Adipocyte (in vitro differentiated cells): ENCODE measurements at places on chromosomes 3 and 15.

- DNase-seq: peak; percentile 25
Observed at GRCh38 chr3:168250415-168250861, 154.7 kb upstream of the GOLIM4 start.

- no peak for DNase-seq
Observed at GRCh38 chr3:49028298-49028672, 913 bp downstream of the IMPDH2 start.

GRCh38 chr3:128254967-128255366 is 101.7 kb downstream of the EEFSEC start:
- DNase-seq: no peak

GRCh38 chr15:45776772-45777171 is 141.9 kb downstream of the SQOR start:
- DNase-seq: no peak

DNA sequence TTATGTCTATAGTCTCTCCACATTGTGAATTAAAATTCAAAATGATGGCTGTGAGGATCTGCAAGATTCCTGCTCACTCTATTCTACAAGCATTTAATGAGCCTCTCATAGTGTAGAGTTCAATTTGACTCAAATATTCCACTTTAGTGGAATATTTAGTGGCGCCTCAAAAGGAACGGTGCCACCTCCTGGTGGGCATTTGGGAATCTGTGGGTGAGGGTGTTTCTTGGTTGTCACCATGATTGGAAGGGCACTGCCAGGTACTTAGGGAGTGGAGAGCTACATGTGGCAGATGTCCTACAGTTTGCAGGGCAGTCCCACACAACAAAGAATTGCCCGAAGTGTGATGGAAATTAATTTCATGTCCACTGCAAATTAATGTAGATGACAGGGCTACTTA is 21.5 kb upstream of the KCNMB3 start:
- DNase-seq: peak; percentile 43

DNA sequence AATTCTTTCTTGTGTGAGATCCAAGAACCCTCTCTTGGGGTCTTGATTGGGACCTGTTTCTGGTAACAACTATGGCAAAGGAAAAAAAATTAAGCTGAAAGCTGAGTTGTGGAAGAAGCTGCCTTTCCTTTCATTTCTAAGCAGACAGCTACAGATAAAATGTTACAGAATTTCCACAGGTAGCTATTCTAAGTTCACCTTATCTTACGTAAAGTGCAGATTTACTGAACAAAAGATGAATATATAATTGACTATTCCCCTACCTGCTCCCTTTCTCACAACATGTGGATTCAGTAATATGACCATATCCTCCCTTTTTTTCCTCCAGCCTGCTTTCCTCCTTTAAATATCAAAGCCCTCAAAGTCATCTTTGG is 36.6 kb downstream of the CLEC3B start:
- no peak for DNase-seq

DNA sequence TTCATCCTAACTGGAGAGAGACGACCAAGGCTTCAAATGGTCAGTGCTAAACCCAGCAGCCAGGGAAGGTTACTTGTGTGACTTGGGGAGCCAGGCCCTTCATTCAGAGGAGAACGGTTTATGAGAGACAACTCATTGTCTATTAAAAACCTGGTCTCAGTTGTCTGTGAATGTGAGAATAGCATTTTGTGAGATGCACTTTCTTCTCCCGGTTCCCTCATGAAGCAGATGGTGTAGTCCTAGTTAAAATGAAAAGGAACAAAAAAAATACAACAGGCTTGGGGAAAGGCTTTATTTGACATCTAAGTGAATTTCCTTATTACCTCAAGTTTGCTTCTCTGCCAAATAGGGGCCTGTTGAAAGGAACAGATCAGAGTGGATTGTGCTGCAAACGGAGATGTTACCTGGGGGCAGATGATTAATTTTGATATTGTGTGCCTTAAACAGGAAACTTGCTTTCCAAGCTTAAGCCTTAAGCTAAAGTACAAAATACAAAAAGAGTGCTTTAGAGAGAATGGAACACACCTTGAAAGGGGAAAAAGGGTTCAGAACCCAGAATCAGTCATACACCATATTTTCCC is 202.7 kb upstream of the BHLHE40 start:
- no peak for DNase-seq

- peak; percentile 9 for DNase-seq
Observed at GRCh38 chr3:126113733-126114442, 30.0 kb upstream of the SLC41A3 start.

GRCh38 chr3:16177962-16178627 is 3.6 kb downstream of the GALNT15 start:
- peak; percentile 89 for DNase-seq

DNA sequence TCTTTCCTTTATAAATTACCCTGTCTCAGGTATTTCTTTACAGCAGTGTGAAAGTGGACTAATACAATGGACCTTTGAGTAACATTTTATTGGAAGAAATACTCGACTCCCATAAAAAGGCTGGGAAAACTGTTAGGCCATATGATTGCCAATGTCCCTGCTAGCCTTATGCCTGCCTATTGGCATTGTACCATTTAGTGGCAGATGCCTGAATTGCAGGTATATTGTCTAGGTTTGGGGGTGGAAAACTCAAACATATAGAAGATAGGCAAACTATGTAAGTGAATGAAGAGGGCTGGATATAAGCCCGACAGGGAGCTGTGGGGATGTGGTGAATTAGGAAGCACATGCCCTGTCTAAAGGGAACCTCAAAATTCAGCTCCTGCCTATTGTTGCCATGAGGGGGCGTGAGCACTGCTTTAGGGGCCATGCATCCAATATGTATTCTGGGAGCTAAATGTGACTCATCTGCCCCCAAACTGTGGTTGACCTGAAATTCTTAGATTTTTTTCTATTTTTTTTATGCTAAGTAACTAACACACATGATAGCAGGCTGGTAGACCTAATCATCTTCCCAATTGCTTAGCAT is 65.2 kb upstream of the TRA2B start:
- no peak for DNase-seq

- DNase-seq: no peak
Observed at GRCh38 chr3:58534592-58535494, 2.1 kb downstream of the ACOX2 start.

- no peak for DNase-seq
Observed at GRCh38 chr3:191721990-191722389, 261.0 kb downstream of the PYDC2 start.

GRCh38 chr3:27641888-27642601 is 80.1 kb downstream of the EOMES start:
- no peak for DNase-seq

- no peak for DNase-seq
Observed at GRCh38 chr15:31162721-31163510, 61.4 kb upstream of the TRPM1 start.

- DNase-seq: no peak
Observed at GRCh38 chr3:61645148-61645547, 83.8 kb downstream of the PTPRG start.

DNA sequence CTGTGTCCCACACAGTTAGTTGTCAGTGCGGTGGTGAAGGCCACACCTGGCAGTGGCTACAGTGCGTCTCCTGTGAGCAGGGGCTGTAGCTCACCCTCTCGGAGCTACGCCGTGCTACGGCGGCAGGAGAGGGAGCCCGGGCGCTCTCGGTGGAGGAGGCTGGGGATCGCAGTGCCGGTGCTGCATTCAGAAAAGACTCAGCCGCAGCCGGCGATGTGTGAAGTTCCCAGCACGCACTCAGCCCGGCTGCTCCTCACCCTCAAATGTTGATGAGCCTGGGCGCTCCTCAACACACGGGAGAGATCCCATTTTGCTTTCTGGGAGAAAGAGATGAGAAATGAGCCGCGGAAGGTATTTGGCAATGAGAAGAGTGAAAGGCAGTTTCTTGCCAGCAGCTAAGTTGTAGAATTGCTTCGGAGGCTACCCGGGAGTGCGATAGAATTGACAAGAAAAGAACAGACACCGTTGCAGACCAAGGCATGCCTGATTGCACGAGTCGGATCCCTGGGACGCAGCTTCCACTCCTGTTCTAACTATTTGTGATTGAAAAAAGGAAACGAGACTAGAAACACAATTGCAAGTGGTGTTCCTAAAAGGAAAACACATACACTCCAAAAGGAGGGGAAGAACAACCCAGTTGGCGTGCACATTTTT is at the start of gene UNC13C:
Gene UNC13C, plus strand, starts transcription at position 189 of the 654 bp plus-strand sequence. CDS start 34,463 bp downstream, outside the sequence.
- DNase-seq: peak; percentile 0

GRCh38 chr3:27590437-27591298 is 106.5 kb upstream of the SLC4A7 start:
- peak; percentile 60 for DNase-seq

DNA sequence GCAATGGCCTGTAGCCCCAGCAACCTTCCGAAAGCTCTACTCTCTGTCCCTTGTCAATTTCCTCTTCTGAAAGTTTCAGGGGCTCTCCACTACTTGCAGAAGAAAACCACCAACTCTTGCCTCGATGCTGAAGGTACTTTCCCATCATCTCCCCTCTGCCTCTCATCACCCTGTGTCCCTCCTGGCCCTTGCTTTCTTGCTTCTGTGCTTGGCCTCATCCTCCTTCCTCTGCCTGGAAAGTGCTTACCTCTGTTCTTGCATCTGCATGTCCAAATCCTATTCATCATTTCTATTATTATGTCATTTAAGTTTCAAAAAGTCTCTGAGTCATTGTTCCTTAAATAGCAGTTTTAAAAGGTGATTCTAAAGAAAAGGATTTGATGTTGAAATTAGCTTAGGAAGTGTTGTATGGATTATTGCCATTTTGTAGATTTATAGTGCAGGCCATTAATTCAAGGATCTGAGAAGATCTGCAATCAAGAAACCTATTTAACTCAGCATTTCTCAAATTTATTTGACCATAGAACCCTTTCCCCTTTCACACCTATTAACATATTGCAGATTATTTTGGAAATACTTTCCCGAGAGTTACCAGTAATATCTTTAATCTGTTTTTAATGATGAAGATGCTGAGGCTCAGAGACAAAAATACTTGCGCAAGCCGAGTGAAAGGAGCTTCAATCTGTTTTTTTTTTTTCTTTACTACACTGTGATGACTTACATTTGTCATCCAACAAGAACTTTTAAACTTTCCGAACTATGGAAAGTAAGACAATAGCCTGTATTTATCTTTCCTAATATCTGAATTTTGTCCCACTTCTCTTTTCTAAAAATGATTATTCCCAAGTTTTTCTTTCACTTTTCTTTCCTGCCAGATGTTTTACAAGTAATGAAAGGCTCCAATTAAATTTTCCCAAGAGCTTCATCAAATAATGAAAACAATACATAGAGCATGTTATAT is 22.3 kb upstream of the CFAP161 start:
- DNase-seq: no peak

DNA sequence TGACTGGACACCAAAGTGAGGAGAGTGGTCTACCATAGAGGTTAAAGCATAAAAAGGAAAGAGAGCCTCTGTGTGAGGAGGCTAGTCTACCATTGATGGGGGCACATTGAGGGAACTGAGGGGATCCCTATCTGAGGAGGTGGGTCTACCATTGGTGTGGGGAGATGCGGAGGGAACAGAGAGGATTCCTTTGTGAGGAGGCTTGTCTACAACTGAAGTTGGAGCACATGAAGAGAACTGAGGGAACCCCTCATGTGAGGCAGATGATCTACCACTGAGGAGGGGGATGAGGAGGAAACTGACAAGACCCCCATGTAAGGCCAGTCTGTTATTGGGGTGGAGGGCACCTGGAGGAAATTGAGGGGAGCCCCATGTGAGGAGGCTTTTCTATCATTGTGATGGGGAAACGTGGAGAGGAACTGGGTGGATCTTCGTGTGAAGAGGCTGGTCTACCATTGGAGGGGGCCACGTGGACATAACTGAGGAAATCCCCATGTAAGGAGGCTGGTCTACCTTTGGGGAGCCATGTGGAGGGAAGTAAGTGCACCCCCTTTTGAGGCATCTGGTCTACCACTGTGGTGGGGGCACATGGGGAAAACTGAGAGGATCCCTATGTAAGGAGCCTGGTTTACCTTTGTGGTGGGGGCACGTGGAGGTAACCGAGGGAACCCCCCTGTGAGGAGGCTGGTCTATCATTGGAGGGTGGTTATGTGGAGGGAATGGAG is 160.1 kb downstream of the FBLN2 start:
- no peak for DNase-seq

- no peak for DNase-seq
Observed at GRCh38 chr3:52539010-52539653, 2.7 kb downstream of the UQCC5 start.
